ENCODE measurements at places on chromosomes 1 and 21.

- no peak for DNase-seq
These were observed 9.8 kb downstream of the RAP1A start for GRCh38 chr1:111629190-111629954.

DNA sequence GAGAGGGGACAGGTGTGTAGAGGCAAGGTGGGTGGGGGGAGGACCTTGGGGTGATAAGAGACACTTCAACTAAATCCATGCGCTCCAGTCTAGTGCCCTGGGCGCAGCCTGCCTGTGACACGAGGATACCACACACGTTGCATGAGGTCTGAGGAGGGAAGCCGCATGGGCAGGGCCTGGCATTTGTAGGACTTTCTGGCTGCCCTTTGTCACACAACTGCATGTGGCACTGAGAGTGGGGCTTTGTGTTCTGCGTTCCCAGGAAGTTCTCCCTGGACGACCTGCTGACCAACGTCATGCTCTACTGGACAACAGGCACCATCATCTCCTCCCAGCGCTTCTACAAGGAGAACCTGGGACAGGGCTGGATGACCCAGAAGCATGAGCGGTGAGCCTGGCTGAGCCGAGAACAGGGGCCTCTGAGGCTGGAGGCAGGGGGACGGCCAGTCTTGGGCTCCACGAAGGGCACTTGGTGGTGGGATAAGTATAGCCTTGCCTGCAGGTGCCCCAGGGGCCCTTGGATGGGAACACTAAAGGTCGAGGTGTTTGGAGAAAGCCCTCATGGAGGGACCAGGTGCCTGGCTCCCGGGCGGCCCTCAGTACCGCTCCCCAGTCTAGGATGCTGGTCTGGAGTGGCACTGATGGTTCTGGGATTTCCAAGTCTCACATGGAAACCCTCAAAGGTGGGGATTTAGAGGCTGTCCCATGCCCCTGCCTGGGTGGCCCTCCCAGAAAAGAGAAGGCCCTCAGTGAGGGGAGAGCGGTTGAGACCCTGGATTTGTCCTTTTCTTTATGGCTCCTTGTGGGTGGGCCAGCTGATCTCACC lies 34.5 kb downstream of the EPHX1 start:
- DNase-seq: no peak

DNA sequence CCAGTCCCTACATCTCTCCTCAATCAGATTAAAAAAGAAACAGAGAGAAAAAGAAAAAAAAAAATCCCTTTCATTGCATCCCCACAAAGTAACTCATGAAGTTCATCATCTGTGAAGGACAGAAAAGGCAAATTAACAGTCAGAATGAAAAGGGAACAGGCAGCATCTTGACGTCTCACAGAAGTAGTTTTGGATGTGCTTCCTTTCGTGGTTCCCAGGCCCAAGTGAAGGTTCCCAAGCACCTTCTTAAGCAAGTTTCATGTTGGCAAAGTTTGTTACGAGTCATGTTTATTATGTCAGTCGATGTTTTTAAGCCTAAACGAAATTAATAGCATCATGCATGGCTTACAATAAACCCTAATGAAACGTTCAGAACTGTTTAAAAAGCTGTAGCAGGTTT lies 475.2 kb downstream of the SETD4 start:
- no peak for DNase-seq

- DNase-seq: no peak
These were observed 116.1 kb downstream of the SPATA17 start for GRCh38 chr1:217747156-217747769.

DNA sequence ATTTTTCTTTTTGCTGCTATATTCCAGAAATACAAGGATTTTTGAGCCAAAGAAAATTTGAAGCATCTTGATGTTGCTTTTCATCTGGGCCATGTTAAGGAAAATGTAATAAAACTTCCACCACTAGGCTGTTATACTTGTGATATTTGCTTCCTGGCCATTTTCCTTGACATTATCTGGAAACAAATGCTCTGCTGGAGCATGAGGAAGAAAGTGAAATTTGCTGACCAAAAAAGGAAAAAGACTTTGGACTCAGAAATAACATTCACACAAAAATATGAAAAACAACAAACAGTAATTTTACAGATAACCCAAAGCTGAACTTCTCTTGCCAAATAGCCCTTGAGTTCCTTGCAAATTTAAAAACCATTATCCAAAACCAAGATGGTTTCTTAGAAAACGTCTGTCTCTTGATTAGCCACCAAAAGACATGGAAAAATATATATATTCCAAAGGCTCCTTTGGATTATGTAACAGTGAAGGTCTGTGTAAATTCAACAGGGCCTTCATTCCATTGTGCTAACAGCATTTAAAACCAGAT lies 344.5 kb downstream of the LMX1A start:
- no peak for DNase-seq

GRCh38 chr1:154873321-154873950 lies 3.4 kb upstream of the KCNN3 start:
- DNase-seq: no peak
